ENCODE measurements at places on chromosomes 1 and 21.

- no peak for DNase-seq
Measured at GRCh38 chr1:229853751-229854150, 213.3 kb upstream of the GALNT2 start.

DNA sequence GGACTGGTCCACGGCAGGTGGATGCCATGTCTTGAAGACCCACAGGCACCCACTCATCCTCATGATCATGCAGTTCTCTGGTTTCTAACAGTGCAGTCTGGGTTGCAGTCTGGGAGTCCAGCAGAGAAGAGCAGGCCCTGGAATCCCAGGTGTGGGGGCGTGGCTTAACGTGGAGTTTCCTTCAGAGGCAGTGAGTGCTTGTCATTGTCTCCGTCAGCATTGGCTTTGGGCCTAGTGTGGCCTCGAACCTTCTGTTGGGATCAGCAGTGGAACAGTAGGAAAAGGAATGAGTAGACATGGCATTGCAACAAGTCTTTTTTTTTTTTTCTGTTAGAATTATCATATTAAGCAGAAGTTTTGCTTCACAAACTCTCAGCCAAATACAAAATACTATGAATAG is 12.8 kb downstream of the LGALS8 start:
- no peak for DNase-seq

DNA sequence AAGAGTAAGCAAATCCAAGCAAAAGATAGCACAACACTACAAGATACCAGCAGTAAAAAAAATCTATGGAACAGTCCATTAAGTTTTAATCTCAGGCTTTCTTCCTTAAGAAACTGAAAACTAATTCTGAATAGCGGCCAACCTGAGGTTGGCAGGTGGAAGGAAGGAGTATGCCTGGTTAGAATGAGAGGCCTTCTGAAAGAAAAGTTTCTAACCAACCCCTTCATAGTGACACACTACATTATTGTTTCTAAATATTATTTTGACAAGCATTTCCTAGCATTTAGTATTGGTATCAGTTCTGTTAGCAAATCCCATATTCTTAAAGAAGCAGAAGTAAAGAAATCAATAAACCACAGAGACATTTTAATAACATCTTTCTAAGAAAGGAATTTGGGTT is 205.7 kb upstream of the PTBP2 start:
- no peak for DNase-seq

DNA sequence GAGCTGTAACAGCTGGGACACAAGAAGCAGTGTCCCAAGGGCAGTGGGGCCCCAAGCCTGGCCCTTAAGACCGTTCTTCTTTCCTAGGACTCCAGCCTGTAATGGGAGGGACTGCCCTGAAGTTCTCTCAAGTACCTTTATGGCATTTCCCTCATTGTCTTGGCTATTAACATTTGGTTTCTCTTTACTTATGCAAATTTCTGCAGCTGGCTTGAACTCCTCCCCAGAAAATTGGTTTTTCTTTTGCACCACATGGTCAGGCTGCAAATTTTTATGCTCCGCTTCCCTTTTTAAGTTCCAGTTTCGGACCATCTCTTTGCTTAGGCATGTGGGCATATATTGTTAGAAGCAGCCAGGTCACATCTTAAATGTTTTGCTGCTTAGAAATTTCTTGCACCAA is 3.1 kb upstream of the MROH9 start:
- DNase-seq, result no peak

GRCh38 chr1:211331011-211331709 is 4.5 kb downstream of the TRAF5 start:
- DNase-seq, result no peak

GRCh38 chr1:116663821-116664220 is 3.7 kb downstream of the IGSF3 start:
- DNase-seq, result no peak

DNA sequence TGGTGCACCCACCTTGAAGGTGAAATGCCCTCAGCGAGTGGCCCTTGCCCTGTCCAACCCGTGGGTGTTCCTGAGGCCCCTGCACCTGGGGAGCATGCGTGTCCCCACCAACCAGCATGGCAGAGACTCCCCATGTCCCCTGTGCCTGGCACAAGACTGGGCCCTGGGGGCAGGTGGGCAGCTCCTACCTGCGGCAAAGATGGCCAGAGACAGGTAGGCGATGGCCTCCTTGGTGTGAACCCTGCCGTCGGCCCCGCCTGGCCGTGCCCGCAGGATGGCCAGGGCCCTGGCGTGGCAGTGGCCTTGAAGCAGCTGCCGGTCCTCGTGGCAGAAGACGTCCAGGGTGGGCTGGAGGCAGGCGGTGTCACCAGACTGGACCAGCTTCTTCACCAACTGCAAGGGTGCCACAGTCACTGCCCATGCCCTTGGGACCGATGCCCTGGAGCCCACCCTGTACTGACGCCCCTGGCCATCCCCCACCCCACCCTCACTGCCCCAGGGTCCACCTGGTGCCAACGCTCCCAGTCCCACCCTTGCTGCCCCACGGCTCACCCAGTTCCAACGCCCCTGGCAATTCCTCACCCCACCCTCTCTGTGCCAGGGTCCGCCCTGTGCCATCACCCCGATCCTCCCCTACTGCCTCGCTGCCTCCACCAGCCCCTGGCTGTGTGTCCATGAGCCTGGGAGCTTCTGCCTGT is 15.7 kb downstream of the TTC34 start:
- DNase-seq, result no peak

DNA sequence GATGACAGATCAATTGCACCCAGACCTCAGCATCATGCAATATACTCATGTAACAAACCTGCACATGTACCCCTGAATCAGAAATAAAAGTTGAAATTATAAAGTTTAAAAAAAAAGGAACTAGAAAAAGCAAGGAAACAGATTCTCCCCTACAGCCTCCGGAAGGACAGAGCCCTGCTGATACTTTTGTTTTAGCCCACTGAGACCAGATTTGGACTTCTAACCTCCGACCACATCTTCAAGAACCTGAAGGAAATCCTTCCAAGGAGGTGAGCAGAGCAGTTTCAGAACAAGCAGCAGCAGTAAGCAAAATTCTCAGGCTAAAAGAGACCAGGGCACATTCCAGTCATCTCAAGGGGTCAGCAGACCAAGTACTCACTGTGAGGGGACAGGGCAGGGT is 54.5 kb downstream of the TM2D1 start:
- no peak for DNase-seq

DNA sequence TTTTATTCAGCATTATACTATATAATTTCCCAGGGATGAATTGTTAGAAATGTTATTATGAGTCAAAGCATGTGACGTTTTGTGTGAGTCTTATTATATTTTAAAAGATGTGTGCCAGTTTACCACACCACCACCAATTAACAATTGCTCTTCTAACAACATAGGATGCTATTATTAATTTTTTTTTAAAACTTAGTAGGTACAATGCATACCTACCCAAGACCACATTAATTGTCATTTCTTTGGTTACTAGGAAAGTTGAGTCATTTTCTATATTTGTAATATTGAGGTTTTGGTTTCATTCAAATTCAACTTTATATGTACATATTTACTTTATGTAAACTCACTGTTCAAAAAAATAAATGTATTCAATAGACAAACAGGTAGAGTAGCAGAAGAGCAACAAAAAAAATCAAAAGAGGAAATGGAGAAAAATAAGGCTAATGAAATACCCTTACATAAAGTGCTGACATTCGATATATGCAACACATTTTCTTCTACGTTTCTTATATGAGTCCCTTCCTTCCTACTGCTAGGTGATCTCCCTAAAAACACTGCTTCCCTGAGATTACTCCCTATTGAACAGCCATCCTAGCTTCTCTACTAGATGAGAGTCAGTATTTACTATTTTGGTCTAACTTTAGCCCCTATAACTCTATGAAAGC is 9.6 kb downstream of the GCLM start:
- DNase-seq, result no peak

DNA sequence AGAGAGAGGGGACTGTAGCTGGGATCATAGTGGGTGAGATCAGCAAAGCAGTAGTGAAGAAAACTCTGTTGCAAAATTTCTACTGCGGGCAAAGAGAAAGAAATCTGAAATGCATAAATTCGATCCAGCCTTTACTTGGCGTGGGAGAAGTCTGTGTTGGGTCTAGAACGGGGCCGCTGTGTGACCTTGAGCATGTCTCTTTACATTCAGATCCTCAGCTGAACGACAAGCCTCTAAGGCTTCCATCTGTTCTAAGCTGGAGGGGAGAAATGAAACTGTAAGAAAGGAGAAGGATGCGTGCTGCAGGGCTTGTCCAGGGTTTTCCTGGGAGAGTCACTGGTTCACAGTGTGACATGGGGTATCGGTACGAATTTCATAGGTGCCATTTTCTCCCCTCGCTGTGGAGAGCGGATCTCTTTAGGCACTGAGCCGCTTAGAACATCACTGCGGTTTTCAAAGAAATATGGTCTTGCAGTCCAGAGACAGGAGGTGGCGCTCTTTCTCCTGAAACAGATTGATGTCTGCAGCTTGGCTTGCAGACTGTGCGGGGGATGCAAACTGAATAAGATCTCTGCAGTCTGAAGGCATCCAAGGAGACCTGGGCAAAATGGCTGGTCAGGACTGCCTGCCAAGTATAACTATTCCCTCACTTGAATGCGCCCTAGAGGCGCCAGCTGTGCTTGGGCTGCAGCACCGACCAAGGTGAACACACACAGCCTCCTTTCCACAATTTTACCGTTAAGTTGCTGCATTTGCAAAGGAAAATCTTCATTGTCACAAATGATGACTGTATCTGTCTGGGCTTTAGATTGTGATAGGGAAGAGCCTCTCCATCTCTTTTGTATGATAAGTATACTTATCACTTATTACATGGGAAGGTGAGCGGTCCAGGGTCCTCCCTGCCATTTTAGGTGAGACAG is 104.1 kb downstream of the XCL2 start:
- peak; percentile 41 for DNase-seq

- DNase-seq, result no peak
Measured at GRCh38 chr1:116933606-116934515, 24.1 kb downstream of the PTGFRN start.

GRCh38 chr1:2271211-2271721 is 43.1 kb downstream of the SKI start:
- no peak for DNase-seq

- DNase-seq, result no peak
Measured at GRCh38 chr1:67839826-67840225, 6.6 kb upstream of the GNG12 start.

DNA sequence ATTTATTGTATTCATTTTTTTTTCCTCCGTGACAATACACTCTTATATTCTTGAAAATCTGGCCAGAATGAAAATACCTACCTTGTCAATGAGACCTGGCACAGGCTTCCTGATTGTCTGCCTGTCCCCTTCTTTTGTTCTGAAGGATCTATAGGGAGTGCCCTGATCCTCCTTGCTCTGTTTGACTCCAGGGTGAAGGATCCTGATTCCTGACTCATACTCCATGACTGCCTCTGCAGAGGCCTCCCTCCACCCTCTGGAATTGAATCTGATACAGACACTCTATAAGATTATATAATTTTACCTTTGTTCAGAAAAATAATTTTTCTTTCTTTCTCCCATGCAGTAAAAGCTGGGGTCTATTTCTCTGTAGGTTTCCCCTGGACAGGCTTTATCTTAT is 116.2 kb downstream of the HMCN1 start:
- peak; percentile 35 for DNase-seq

- DNase-seq, result no peak
Measured at GRCh38 chr1:186679924-186680244, 339 bp downstream of the PTGS2 start.

DNA sequence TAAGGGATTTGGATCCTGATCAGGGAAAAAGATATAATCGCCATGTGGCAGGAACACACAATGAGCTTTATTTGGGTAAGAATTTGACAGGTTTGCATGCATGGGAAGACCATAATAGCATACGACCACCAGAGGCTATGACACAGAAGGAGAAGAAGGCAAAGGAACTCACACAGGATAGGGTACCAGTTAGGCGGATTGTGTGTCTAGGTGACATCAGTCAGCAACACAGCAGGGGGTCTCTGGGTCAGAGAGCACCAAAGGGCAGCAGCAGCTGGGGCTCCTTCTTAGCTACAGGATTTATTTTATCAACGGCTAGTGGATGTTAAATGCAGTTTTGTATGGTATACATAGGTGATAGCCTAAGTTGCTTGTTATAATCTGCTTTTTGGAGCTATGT is 551.3 kb downstream of the KCNT2 start:
- no peak for DNase-seq

DNA sequence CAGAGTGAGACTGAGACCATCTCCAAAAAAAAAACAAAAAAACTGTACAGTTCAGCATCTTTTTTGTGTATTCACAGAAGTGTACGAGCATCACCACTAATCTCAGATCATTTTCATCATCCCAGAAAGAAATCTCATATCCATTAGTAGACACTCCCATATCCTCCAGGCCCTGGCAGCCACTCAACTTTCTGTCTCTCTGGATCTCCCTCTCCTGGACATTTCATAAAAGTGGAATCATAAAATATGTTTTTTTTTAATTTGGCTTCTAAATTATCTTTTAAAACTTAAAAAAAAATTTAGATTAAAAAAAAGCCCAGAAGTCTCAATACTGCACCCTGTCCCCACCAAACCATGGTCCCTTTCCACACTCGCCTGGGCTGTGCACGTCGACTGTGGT is 22.1 kb downstream of the RIPPLY3 start:
- no peak for DNase-seq

DNA sequence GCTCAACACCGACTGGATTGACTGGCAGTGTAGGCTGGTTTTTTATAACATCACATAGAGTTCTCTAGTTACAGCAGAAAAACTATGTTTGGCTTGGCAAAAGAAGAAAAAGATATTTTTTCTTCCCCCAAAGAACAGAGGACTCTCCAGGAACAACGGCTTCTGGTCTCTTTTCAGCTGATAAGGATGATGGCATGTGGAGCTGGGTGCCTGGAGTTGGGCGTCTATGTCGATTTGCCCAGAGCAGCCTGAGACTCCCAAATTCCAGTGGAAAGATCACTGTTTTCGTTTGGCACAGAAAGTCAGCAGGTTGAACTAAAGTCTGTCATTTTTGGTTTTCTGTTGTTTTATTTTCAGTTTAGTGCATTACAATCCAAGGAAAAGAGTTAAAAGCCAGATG is 91.1 kb downstream of the SMYD2 start:
- no peak for DNase-seq

GRCh38 chr1:38624336-38625039 is 235.1 kb downstream of the RRAGC start:
- no peak for DNase-seq

GRCh38 chr1:30719406-30720270 is 3.7 kb downstream of the MATN1 start:
- no peak for DNase-seq

DNA sequence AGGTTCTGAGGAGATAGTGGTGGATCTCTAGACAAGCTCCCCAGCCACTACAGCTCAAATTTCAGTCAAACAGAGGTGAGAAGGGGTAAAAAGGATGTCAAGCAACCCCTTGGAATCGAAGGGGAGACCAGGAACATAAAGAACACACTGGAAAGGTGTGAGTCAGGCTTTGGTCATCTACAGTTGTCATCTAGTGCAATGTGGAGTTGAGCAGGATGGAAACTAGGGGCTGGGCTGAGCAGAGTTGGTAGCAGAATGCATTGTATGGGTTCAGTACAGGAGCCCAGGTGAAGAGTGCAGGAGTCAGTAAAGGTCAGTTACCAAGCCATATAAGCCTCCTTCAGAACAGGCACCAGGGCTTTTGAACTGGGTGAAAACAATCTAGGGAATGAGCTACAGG is 52.7 kb upstream of the VAV3 start:
- peak; percentile 12 for DNase-seq

Measured in RWPE1 (cell line).